ENCODE measurements at places on chromosomes 7 and 10.

GRCh38 chr10:29908962-29909361, 150.4 kb downstream of the JCAD start:
- DNase-seq: no peak

GRCh38 chr10:98213740-98214139, 54.3 kb downstream of the LOXL4 start:
- DNase-seq: no peak

GRCh38 chr10:14552015-14552414, 221.3 kb upstream of the FRMD4A start:
- no peak for DNase-seq

DNA sequence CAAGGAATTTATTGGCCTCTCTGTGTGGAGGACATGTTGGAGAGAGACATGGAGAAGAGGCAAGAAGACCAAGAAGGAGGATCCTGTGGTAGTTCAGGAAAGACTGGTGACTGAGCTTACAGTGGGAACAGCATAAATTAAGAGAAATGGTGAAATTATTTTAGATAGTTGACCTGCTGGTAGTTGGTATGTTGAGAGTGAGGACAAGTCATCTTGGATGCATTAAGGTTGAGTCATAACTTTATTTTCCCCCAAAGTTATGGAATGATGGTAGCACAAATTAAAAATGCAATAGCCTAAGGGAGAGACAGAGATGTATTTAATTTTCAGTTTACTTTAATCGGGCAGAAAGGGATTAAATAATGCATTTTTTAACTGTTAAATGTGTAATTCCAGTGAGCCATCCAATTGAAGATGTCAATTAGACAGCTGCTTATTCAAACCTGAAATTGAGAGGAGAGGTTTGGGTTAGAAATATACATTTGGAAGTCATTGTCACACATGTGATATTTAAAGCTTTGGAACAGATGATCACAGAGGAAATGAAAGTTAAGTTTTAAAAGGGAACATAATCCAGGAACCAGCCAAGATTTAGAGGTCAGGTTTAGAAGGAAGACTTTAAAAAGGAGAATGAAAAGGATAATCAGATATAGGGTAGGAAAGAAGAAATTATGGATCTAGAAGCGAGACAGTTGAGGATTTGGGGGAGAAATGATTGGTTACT, 80.6 kb downstream of the DGKB start:
- DNase-seq: no peak

GRCh38 chr10:43237631-43238446, 29.0 kb downstream of the RASGEF1A start:
- DNase-seq: no peak

GRCh38 chr7:12403287-12404181, at the start of gene VWDE:
Gene VWDE, minus strand, starts transcription at chr7:12403865. Its CDS starts 149 bp downstream, at chr7:12403716.
- DNase-seq: no peak

DNA sequence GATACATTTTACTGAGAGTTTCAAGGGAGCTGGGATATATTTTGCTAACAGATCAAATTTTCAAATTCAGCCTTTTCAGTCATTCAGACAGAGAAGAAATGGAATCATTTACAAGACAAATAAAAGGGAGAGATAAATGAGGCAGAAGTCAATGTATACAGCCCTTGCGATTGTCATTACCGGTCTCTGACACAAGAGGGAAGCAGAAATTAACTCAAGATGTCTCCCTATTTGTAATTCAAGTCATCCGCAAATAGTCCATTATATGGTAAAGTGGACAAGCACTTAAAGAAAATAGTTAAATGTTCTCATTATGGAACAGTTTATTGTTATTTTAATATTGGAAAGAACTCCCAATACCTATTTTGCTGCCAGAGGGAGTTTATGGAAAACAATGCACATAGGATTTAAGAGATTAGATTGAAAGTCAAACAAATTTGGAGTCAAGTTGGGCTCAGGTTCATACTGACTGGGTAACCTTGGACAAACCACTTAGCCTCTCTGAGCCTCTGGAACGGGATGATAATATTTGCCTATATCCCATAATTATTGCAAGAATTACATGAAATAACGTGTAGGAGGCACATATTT, 89.3 kb upstream of the PRKCQ start:
- DNase-seq: peak; percentile 22

- no peak for DNase-seq
Measured at GRCh38 chr10:17647326-17647725, 3.4 kb downstream of the STAM start.

DNA sequence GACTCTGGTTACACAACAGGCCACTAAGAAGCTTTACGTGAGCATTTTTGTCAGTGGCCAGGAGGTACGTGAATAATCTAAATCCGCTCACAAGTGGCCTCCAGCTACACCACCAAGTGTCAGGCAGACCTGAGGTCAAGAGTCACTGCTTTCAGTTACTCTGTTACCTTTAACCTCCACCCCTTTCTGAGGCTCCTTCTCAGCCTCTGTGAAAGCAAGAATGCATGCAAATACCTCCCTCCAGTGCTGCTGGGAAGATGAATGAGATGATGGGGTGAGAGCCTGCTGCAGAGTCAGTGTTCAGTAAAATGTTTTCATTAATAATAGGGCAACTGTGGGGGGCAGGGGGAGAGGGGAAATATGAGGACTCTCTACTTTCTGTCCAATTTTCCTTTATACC, 11.2 kb downstream of the DDC start:
- DNase-seq: no peak

DNA sequence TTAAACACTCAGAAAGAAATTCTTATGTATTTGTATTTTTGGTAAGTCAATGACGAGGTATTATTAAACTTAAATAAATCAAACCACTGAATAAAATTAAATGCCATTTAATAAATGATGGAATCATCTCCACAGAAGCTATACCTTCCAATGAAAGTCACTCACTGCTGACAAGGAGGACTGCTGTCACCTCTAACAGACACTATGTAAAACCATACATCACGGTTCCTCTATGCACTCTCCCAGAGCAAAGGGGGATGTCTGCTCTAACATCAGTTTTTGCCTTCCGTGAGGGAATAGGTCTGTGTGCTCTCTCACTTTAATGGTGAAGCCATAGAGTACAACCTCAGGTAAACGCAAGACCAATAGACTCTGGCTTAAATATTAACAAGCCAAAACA, 99.7 kb upstream of the DDC start:
- DNase-seq: no peak

Data from fibroblast of skin of left quadriceps (primary cell).